ENCODE measurements at places on chromosomes 7 and 10.

- DNase-seq, result no peak
These were observed 94.8 kb downstream of the CHN2 start for GRCh38 chr7:29289156-29290021.

- no peak for DNase-seq
These were observed 38.8 kb downstream of the ZNF783 start for GRCh38 chr7:149300620-149301285.

GRCh38 chr7:6533893-6534495, 17.3 kb downstream of the GRID2IP start:
- DNase-seq, result no peak

DNA sequence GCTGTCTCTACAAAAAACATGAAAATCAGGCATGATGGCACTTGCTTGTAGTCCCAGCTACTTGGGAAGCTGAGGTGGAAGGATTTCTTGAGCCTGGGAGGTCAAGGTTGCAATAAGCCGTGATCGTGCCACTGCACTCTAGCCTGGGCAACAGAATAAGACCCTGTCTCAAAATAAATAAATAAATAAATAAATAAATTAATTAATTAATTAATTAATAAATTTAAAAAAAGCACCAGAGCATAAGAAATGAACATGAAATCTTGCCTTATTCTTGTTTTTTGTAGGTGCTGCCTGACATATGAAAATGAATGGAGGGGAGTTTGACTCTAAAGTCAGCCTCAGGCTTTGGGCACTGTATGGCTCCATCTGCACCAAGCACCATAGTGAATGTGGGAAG, 69.9 kb downstream of the GATA3 start:
- no peak for DNase-seq

DNA sequence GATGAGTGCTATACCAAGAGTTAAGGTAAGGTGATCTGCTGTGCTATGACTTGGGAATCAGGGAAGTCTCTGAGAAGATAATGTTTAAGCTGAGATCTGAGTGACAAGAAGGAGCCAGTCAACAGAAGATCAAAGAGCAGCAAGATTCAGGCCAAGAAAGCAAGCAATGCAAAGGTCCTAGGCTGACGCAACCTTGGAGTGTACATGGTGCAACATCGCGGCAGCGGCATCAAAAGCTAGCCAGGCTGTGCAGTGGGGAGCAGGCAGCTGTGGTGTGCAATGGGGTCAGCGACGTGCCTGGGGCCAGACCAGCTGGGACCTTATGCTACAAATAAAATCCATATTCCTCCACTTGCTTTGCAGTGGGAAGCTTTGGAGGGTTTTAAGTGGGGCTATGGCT, 324.1 kb downstream of the LRMDA start:
- no peak for DNase-seq

GRCh38 chr10:110405380-110405779, 92.3 kb upstream of the DUSP5 start:
- no peak for DNase-seq

All from SJSA1 (cell line).